ENCODE measurements at places on chromosomes 7 and 10.

DNA sequence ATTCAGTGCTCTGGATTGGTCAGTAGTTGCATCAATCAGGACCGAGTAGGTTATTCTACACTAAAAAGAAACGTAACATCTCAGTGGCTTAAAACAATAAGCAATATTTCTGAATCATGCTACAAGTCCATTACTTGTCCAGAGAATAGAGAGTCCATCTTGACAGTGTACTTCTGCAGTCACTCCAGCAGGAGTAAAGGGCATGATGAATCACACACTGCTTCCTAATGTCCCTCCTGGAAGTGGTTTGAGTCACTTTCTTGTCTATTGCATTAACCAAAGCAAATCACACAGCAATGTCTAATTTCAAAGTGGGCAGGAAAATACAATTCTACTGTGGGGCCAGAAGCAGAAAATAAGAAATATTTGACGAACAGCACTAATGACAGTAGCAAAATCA, 124.8 kb downstream of the TSPAN12 start:
- peak; percentile 85 for DNase-seq

- DNase-seq: no peak
Measured at GRCh38 chr10:110714356-110714755, 70.2 kb downstream of the RBM20 start.

- no peak for DNase-seq
Measured at GRCh38 chr10:130749911-130750310, 561.6 kb downstream of the TCERG1L start.

- no peak for DNase-seq
Measured at GRCh38 chr10:7483848-7484247, 73.0 kb upstream of the SFMBT2 start.

DNA sequence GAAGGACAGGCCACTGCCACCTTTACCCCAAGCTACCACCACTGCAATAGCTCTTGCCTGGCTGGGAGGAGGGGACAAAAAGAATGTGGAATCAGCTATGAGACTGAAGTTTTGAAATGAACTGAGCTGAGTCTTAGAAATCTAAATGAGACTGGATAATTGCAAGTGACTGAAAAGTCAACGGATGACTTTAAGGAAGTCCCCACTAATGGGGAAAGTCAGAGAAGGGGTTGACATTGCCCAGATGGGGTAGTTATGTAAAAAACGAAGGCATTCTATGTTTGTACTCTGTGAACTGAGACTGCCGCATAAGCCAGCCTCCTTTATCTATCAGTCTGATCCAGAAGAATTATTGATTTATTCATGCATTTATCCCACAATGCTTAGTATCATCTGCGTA, 67.2 kb downstream of the RBM20 start:
- DNase-seq: no peak

DNA sequence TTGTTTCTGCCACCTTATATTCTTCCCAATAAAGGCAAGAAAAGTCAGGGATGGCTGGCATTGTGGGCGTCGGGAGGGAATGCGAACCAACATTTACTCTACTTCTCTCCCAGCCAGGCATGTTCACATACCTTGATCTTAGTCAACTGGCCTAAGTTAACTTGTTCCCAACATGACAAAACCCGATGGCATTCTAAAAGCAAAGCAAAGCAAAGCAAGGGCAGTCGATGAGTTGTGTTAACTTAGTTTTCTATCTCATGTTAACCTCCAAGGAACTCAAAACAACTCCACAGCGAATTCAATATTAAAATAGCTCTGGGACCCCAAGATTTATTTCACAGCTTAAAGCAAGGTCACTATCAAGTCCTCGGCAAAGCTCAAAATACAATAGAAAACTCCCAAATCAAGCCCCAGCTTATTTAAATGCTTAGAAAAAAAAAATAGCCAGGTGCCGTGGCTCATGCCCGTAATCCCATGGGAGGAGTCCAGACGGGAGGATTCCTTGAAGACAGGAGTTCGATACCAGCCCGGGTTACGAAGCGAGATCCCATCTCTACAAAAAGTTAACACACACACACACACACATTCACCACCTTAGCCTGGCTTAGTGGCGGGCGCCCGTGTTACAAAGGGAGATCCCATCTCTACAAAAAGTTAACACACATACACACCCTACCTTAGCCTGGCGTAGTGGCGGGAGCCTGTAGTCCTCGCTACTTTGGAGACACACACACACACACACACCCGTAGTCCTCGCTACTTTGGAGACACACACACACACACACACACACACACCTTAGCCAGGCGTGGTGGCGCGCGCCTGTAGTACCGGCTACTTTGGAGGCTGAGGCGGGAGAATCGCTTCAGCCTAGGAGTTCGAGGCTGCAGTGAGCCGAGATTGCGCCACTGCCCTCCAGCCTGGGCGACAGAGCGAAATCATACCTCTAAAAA, 901 bp upstream of the CCNY start:
- peak; percentile 76 for DNase-seq

DNA sequence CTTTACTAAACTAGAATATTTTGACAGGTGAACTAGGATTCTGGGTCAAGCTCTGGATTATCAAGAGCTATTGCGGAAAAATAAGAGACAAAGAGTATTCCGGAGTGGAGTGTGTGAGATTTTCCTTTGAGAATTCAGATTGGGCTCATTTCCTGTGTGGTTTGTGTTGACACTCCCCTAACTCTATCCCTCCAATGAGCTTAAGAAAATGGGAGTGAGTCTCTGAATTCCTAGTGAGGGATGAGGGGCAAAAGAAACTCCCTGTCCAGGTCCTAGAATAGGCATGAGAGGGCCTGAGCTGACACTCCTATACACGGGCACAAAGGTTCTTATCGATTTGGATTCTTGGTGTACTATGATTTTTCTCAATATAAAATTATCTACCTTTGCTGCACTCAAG, 10.2 kb downstream of the KLF14 start:
- peak; percentile 7 for DNase-seq

DNA sequence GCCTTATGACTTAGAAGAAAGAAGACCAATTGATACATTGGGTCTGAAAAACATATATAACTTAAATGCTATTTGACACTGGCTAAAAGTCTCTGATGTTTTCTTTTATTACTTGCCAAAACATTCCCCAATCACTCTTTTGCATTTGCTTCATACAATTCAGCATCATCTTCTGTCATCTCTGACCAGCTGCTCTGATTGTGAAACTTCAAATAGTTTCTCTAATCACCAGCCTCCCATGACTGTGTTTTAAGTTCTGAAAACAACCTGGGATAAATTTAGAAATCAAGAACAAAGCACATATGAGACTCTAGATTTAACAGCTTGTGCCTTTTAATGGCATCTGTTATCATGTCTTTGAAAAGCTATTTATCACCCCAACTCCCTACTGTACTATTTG, 208.4 kb upstream of the KCND2 start:
- DNase-seq: no peak

DNA sequence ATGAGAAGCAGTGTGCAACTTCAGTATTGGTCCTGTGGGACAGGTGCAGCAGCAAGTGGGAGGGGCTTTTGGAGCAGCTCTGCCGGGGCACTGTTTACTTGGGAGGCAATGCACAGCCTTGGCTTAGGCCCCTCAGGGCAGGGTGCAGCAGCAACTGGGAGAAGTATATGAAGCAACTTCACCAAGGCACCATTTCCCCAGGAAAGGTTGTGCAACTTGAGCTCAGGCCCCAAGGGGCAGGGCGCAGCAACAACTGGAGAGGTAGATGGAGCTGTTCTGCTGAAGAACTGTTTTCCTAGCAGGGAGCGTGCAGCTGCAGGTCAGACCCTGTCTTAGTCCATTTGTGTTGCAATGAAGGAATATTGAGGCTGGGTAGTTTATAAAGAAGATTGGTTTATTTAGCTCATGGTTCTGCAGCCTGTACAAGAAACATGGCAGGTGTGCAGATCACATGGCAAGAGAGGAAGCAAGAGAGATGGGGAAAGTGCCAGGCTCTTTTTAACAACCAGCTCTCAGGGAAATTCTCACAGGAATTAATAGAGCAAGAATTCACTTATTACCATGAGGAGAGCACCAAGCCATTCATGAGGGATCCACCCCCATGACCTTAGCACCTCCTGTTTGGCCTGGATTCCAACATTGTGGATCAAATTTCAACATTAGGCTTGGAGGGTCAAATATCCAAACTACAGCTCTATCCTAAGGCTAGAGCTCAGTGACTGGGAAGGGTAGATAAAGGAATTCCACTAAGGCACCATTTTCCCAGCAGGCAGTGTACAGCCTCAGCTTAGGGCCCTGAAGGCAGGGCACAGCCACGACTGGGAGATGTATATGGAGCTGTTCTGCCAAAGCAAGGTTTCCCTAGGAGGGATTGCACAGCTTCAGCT, 10.9 kb downstream of the GPR141 start:
- DNase-seq: no peak

- DNase-seq: no peak
Measured at GRCh38 chr7:48106906-48107659, 18.0 kb downstream of the UPP1 start.

- DNase-seq: no peak
Measured at GRCh38 chr7:132108563-132108962, 467.7 kb downstream of the PLXNA4 start.

DNA sequence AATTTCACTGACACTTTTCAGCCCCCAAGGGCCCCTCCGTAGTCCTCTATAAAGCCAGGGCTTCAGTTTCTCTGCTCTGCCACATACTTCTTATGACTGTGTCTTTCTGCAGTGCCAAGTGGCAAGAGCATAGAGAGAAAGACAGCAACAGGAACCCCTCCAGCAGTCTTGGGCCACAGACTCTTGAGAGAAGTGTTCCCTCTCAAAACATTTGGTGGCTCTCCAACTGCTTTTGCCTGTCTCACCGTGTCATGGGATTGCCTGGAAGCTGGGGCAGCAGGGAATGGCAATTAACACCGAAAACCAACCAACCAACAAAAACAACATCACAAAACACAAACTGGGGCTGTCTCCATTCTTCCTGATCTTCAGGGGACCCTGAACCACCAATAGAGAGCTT, 73.8 kb upstream of the ELN start:
- no peak for DNase-seq

DNA sequence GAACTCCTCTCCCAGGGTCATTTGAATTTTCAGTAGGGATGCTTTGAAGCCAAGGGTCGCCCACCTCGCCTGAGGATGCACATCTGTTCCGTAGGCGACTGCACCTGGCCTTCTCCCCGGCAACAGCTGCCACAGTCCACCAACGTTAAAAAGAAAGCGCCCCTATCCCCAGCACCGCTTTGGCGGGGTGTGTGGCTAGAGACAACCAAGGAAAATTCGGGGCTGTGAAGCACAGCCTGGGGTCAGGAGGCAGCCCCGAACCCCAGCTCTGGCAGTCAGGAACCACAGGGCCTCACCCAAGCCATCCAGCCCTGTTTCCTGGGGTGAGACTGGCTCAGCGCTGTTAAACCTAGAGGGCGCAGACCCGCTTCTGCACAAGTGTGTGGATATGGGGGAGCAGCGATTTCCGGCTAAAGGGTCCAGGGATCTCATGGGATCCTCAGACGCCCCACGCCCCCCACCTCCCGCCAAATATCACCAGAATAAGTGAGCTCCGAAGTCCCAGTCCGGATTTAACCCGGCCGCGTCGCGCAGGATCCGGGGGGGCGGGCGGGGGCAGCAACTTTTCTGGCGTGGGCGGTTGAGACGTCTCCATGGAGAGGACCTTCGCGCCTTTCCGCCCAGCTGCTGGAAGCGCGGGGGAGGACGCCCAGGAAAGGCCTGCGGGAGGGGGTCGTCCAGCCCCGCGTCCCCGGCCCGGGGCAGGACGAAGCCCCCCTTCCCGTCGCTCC, 822 bp downstream of the ZC3HAV1L start:
- peak; percentile 46 for DNase-seq

DNA sequence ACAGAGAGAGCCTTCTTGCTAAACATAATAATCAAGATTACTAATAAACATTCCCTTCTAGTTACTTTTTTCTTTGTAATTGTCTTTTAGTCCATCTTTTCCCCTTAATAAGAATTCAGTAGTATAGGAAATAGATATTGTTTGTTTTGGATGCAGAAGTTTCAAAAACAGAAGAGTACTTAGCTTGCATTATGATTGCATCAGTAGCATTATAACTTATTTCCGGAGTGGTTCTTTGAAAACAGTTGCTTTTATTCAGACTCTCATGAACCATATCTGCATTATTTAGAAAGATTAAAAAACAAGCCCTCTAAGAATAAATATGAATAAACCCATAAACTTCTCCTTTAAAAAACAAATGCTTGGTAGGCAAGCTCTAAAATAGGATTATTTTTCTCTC, 34.0 kb upstream of the DKK1 start:
- no peak for DNase-seq

DNA sequence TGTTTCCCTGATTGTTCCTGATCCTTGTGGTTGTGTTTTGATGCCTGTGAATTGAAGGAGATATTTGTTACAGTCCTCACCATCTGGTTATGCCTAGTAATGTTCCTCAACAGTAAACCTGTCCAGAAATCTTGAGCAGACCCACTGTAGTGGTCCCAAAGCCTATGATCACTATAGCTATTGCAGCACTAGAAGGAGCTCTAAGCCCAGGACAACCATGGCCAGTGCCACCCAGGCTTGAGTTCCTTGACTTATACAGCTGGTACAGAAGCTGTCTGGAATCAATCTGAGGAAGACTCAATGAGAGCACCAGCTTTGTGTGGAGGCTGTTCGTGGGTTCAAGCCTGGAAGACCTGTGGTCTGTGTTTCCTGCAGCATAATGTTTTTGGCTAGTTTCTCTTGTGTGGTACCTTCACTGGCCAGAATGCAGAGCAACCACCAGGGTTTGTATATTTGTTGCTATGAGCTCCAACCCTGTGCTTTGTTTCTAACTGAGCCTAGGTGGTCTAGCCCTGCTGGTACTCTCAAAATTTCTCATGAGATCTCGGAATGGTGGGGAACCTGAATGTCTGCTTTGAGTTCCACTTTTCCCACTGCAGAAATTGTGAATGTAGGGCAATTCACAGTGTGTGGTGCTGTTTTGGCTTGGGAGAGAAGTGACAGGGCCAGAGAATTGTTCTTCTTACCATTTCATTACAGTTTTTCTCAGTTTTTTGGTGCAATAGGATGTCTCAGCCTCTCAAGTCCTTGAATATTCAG, 355.2 kb downstream of the SUGCT start:
- DNase-seq: no peak

GRCh38 chr7:151239837-151240459, 7.7 kb downstream of the CHPF2 start:
- no peak for DNase-seq

GRCh38 chr10:124657806-124658205, 86.4 kb downstream of the FAM53B start:
- DNase-seq: no peak

- DNase-seq: no peak
Measured at GRCh38 chr7:70188901-70189650, 590.8 kb downstream of the AUTS2 start.

- no peak for DNase-seq
Measured at GRCh38 chr10:124308811-124309210, 109.9 kb downstream of the OAT start.

DNA sequence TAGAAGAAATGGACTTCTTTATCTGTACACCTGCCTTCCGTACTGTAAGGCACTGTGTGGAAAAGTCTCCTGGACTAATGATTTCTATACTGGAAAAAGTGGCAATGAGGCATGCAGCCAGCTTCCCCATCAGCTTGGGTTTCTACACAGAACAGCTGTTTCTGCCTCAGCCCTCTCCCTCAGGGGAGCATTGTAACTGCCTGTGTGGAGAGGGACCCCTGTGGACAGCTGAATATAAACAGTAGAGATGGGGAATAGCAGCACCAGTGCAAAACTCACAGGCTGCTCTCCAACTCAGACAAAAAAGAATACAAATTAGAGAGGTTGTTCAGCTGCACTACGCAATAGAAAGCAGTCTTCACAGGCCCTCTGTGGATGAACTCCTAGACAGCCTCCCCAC, 451.3 kb upstream of the MBL2 start:
- DNase-seq: no peak

GRCh38 chr7:137583172-137583571, 239.6 kb upstream of the PTN start:
- no peak for DNase-seq

Data from kidney tubule cell (primary cell).